ENCODE measurements at places on chromosomes 1 and 21.
A peak's percentile ranks its signal among the peaks of the same experiment; 100 is the strongest.

GRCh38 chr1:156616463-156616862 is 2.8 kb upstream of the HAPLN2 start:
- DNase-seq: no peak

DNA sequence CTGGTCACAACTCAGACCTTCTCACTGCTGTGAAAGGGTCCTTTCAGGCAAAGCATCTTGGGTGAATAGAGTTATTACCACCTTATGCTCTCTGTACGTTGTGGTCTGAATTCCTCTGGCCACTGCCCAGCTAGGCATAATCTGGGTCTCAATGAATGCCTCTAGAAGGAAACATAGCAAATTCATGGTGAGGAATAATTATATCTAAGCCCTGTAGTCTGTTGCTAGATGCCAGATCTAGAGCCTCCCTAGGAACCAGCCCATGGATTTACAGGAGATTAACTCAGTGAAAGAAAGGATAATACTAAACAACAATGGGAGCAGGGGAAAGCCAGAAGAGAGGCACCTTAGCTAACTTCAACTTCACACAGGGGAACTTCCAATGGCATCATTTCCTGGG is 2.4 kb upstream of the COL11A1 start:
- DNase-seq: no peak

DNA sequence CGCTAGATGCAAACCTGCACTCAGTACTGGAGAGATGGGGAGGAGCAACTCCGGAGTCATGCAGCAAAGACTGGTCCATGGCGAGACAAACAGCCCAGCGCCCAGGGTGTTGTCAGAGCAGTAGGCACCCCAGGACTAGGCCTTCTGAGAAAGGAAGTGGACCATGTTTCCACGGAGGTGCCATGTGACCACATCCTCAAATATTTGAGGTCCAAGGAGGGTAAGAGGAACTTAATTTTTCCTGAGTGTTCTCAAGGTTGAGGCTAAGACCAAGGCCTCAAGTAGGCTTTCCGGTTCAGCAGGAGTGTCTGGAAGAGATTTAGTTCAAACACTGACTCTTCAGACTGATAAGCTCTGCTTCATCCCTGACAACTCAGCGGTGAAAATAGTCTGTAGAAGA is 186.2 kb downstream of the RHOU start:
- peak; percentile 47 for DNase-seq

- no peak for DNase-seq
Observed at GRCh38 chr1:10324627-10325026, 74.2 kb upstream of the PGD start.

DNA sequence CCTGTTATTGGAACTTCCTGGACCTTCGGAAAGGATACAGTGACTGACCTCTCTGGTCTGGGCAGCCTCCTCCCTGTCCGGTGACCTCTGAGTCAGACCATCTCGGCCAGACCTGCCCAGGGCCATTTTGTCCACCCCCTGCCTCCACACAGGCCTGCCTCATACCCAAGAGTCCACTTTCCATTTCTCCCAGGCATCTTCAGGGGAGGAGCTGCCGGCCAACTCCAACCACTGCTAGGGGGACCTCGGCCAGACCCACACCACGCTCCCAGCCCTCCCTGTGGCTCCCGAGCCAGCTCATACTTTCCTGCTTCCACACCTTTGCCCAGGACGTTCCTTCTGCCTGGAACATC is 29.5 kb upstream of the RUNX3 start:
- DNase-seq: no peak

DNA sequence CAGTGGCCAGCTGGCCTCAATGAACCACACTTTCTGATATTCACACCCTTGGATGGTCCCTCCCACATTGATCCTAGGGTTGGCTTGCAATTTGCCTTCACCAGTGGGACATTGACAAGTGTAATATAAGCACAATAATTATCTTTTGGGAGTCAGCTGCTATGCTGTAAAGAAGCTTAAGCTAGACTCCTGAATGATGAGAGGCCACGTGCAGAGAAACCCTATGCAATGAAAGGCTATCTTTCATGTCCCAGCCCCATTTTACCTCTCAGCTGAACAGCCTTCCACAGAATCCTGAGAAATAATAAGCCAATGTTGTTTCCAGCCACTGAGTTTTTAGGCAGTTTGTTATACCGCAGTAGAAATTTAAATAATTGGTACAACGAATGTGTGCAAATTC is 11.1 kb upstream of the C8A start:
- DNase-seq: no peak

DNA sequence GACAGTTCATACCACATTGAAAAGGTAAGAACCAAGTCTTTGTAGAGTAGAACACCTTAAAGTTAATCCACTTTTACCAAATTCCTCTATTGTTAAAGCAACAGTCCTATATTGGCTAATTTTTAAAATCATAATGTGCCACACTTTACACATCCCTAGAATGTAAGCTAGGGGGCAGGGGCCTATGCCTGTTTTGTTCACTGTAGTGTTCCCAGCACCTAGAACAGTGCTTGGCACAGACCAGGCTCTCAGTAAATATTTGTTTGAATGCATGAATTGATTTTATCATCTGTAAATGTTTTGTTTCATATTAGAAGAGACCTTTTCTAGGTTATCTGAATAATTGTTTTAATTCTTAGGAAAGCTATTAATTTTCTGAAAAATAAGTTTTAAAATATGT is 9.1 kb downstream of the SMAP2 start:
- DNase-seq: no peak

GRCh38 chr1:20552728-20553445 is 514 bp downstream of the FAM43B start:
- DNase-seq: no peak

DNA sequence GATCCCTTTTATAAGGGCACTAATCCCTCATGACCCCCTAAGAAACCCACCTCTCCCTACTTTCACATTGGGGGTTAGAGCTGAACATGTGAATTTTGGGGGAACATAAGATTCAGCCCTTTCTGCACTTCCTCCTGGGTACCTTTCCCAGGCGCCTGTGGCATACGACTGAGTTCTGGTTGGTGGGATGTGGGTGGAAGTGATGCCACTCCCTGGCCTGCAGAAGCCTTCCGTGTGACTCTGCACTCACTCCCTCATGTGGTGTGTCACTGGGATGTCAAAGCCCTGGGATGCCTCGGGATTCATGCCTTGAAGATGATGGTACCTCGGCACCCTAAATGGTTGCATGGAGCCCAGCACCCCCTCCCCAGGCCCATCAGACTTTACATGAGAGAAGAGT is 28.3 kb upstream of the VASH2 start:
- DNase-seq: no peak

DNA sequence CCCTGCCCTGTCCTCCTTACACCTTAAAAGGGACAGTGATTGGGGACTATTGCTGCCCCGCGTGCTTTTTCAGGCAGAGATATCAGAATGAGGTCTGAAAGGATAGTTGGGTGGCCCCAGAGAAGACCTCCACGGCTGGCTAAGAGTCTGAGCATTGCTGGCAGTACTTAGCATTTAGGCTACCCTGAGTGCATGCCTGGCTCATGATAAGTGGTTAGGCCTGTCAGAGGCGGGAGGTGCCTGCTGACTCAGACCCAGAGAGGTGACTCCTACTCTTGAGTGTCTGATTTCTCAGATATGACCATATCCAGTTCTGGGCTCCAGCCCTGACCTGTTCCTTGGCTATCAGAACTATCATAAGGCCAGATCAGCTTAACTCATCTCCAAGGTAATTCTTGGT is 213.7 kb downstream of the PBX1 start:
- DNase-seq: peak; percentile 34

GRCh38 chr1:21550866-21551475 is 41.7 kb downstream of the ALPL start:
- DNase-seq: no peak

GRCh38 chr21:15138490-15138889 is 73.7 kb upstream of the NRIP1 start:
- peak; percentile 52 for DNase-seq

DNA sequence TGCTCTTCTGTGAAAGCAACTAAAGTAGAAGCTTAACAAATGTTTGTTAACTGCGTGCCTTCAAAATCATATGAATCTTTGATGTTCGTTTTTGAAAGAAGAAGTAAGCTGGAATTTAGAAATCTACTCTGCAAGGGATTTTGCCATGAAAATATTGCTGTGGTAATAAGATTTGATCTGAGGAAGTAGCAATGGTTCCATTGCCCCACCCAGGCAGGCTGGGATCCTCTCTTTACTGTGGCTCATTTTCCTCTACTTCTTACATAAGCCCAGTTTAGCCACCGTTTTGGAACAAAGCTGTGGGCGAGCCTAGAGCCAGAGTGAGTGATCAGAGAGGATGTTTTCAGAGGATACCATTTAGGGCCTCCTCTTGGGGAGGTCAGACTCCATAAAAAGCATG is 20.3 kb upstream of the PTGFRN start:
- no peak for DNase-seq

DNA sequence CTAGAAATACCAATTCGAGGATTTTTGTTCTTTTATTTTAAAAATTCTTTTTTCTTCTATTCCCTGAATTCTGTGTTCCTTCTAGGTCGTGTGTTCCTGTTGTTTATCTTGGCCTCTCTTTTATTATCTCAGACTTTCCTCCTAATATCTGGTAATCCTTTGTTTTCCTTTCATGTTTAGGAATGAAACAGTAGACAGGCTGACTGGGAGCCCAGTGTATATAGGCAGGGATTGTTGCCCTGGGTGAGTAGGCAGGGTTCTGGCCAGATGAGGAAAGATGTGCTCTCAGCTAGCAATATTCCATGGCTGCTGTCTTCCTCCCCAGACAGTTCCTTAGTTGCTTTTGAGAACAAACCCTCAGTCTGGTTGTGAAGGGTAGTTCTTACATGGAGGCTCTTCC is 161.8 kb upstream of the PDE4B start:
- no peak for DNase-seq

GRCh38 chr1:42931108-42931539 is 27.5 kb downstream of the SLC2A1 start:
- DNase-seq: peak; percentile 91

DNA sequence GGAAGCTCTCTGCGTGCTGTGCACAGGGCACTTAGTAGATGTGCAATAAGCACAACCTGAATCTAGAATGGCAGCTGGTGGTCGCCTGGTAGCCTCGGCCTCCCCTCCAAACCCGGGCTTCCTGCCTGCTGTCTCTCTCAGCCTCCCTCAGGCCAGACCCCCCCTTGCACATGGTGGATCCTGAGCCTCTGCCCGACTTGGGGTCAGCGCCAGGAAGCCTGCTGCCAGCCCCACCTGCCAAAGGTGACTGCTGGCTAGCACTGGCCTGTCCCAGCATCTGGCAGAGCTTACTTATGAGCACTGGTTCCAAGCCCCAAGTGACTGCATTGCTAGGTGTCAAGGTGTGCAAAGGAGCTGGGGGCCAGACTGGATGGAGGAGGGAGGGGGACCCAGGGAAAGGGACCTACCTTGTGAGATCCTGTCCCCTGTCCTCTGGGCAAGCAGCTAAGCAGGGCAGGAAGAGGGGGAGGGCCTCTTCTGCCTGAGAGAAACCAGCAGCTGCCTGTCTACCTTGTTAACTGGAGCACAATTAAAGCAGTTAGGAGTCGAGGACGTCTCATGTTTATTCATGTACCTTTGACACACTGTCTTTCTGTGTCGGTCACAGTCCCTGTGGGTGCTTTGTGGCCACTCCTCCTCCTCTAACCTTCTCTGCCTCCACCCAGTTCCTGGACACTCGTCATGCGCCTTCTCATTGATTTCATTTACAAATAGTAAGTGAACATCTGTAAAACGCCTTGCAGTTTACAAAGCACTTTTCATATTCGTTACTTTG is 100.9 kb downstream of the DDX20 start:
- no peak for DNase-seq

Data from common myeloid progenitor, CD34-positive (primary cell).